ENCODE measurements at places on chromosomes 3 and 15.

GRCh38 chr15:80545078-80545477 is 140.9 kb downstream of the ARNT2 start:
- DNase-seq = no peak

GRCh38 chr3:71680603-71681002 is 44.6 kb downstream of the EIF4E3 start:
- no peak for DNase-seq

DNA sequence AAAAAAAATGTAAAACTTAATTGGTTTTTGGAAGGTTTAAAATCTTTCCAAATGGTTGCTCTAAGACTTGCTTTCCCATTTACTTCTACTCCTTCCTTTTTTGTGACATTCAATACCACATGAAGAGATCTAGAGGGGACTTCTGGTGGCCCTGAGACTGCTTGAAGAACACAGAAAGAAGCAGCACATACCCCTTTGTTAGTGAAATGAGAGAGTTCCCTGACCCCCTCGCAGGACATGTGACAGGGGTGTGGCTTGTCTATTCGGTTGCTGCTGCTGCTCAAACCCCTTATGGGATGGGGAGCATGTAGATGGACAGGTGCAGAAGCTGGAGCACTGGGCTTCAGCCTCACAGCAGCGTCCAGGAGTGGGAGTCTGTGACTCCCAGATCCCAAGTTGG is 71.0 kb downstream of the ZMAT3 start:
- no peak for DNase-seq

- DNase-seq = no peak
Measured at GRCh38 chr3:173870976-173871375, 473.4 kb downstream of the NLGN1 start.

- DNase-seq = no peak
Measured at GRCh38 chr3:123843668-123844067, 40.5 kb downstream of the MYLK start.

DNA sequence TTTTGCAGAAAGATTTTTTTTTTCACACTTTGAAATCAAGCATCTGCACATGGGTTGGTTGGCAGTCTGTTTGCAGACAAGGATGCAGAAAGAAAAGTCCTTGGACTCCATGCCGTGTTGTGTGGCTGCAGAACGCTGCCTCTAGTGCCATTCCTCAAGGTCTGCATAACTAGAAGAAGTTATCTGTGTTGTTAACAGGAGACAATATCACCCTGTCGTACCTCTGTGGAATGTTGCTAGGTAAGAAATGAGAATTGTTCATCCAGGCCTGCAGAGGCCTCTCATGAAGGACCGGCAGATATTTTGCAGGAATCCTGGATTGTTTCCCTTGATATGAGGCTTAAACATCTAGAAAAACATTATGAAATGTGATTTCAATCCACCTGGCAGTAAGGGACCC is 58.5 kb upstream of the PPARG start:
- no peak for DNase-seq

GRCh38 chr3:158520433-158520832 is 50.6 kb upstream of the MLF1 start:
- DNase-seq = no peak

DNA sequence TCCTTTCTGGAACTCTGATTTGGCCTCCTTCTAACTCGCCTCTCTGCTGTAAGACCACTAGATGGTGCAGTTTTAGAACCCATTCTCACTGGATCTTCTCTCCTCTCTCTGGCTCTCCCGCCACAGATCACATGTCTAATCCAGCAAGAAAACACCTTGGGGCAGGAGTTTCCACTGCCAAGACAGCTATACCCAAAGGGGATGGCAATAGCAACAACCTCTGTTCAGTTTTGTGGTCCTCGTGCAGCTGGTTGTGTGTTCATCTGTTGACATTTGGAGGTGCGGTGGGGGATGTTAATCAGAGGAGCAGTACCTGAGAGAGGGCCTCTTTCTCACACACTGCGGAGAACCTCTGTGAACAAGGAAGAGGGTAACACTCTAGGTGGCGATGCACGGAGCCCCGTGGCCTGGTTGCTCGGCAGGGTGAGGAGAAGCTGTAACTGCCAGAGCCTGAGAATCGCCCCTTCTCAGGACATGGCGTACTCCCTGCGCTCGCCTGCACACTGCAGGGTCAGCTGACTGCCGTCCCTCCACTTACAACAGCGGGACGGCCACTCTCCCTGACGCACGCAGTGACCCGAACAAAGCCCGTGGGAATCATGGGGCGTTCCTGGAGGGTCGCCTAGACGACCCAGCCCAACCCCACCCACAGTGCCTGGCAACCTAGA is at the start of gene TEX55:
Gene TEX55 (plus strand): TSS at position 666 of the 668 bp plus-strand sequence. CDS start 25 bp downstream, outside the sequence.
- DNase-seq = no peak

- no peak for DNase-seq
Measured at GRCh38 chr3:54967731-54968161, 39.9 kb upstream of the LRTM1 start.

DNA sequence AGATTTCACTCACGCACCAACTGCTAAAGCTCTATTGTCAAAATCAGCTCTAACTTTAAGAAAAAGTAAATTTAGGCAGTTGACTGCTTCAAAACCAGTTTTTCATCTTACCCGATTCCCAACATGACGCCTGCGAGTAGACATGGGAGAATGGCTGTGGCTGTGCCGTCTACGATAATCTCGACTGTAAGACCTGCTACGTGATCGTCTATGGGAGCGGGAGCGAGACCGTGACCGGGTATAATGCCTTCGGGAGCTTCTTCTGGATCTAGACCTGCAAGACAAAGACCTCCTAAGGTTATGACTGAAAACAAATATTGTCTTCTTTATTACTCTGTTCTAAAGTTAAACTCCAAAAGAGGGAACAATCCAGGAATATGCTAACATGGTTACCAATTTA is 12.5 kb downstream of the TRA2B start:
- no peak for DNase-seq

GRCh38 chr15:25668901-25669300 is 194.2 kb downstream of the ATP10A start:
- no peak for DNase-seq

- DNase-seq = no peak
Measured at GRCh38 chr3:64354956-64355355, 129.7 kb upstream of the PRICKLE2 start.

DNA sequence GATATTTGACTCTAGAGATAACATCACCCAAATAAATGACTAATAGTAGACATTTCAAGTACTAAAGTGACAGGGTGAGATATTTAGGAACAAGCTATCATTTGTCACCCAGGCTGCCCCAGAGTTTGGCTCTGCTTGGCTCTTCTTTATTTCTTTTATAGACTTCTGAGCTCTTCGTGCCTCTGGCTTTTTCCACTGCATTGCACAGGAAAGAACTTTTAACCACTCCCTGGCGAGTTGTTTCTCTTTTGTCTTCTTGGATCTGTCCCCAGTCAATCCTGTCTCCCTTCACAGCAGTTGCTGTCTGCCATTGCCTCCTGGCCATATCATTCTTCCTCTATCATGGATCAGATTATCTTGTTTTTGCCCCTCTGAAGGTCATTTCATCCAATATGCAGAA is 339.2 kb upstream of the DCBLD2 start:
- DNase-seq = no peak

GRCh38 chr3:160486459-160486869 is 36.9 kb upstream of the TRIM59 start:
- no peak for DNase-seq

DNA sequence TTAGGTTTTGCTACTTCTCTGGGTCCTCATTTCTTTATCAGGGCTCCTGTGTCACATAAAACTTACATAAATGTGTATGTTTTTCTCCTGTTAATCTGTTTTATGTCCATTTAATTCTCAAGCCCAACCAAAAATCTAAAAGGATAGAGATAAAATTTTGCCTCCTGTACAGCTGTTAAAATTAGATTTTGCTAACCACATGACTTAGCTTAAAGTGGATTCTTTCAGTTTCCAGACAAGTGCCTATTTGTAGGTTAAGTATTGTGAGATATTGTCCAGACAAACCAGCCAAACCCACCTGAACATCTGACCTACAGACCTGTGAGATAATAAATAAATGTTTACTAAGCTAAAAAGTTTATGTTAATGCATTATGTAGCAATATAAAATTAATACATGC is 465.5 kb downstream of the SI start:
- no peak for DNase-seq

GRCh38 chr3:121165397-121165837 is 257.4 kb downstream of the STXBP5L start:
- no peak for DNase-seq

GRCh38 chr3:115547207-115547606 is 76.1 kb upstream of the GAP43 start:
- no peak for DNase-seq

DNA sequence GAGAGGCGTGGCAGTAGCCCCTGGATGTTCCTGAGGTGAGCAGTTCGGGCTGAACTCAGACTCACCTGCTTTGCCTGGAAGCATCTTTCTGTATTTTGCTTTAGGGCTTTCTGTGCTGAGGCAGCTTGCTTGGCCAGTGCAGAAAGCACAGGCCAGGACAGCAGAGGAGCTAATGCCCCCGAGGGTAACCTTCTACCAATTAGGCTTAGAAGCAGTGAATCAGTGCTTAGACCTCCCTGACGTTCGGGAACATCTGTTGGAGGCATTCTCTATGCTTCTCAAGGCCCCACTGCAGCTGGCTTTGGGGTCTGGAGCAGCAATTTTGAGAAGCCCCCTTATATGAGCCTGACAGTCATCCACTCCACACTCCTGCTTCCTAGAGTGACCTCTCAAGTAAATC is 350.7 kb upstream of the PROK2 start:
- no peak for DNase-seq

DNA sequence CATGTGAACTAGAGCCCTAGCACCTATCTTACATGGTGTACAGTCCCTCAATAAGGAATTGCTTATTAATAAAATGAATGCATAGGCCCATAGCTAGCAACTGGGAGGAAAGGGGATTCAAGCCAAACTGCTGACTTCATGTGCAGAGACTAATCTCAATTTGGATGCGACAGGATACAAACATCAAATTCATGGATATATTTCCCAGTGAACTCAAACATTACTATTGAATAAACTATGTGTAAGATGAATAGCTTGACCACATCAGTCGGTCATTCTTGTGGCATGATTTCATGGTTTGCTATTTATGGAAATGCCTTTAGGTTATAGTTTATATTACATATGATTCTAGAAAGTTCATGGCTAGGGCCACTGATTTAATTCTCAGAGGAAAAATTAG is 268.6 kb upstream of the SLITRK3 start:
- no peak for DNase-seq

DNA sequence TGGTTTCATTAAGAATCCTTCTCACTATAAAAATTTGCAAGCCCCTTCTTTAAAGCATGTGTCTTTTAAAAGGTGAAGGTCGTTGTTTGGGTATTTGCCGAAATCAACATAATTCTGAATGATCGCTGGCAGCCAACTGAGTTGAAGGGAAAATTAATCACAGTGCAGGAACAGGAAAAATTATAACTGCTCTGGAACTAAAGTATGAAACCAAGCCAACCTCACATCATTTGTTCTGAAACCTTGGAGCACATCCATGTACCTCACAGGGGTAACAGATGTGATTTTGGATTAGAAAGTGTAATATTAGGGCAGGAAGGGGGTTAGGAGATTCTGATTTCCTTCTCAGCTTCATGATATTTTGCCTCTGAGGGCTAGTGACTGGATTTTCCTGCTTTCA is 52.2 kb upstream of the PTX3 start:
- no peak for DNase-seq

DNA sequence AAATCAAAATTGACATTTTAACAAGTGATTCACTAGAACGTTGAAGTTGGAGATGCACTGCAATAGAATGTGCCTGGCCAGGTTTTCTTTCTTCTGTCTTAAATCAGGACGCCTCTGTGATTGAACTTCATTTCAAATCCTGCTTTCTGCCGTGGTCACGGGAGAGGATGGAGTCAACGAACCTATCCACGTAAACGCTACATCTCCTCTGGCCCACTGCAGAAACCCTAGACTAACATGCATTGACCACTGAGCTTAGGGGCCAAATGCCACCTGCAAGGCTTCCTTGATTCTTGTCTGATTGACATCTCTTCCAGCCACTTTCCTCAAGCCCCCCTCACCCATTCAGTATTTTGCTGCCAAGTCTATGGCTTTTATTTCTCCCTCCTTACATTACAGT is 6.3 kb upstream of the MECOM start:
- DNase-seq = no peak

DNA sequence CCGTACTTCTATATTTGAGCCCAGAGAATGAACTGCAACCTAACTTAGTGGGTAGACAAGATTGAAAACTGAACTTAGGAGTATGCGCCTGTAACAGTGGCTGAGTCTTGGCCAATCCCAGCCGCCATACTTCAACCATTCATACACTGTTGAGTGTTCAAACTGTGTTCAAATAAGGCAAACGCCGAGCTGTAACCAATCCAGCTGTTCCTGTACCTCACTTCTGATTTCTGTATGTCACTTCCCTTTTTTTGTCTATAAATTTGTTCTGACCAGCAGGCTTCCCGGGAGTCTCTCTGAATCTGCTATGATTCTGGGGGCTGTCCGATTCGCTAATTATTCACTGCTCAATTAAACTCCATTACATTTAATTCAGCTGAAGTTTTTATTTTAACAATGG is 58.6 kb upstream of the TPM1 start:
- no peak for DNase-seq

DNA sequence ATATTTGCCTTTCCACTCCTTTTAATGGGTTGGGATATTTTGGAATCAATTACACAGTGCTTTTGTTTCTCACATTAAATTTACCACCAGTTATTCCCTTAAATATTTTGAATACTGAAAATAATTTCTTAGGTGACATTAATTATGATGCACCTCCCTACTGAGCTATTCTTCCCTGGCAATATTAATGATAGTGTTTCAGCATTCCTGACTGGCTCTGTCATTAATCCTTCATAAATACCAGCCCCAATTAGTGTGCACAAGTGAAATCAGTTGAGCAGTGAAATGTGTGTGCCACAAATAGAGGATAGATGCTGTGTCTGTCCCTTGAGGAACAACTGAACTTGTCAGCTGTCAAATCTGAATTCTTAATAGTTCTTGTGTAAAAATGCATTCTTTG is 304.0 kb downstream of the CACNA2D3 start:
- DNase-seq = no peak

GRCh38 chr3:141686466-141687291 is 51.4 kb upstream of the RNF7 start:
- DNase-seq = peak; percentile 84

DNA sequence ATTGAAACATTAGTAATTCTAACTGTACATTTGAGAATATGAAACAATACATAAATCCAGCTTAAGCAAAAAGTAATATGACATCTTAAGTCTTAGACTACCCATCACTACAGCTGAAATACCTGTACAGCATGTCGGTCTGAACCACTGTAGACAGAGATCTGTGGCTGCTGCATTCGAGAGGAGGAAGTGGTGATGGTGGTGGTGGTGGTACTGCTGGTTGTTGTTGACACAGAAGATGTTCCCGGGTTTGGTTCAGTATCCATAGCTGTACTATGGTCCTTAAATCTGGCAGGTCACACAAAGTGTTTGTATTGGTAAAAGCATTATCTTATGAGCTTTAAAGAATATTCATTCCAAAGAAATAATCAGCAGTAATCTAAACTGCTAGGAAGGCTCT is 2.9 kb downstream of the PHC3 start:
- DNase-seq = no peak
